Motor neuron (in vitro differentiated cells): ENCODE measurements at places on chromosomes 7 and 10. TPM values are rescaled to one million over a fixed set of nuclear protein-coding genes. Genes with fewer than 3 reads are reported as not detected.

GRCh38 chr7:19377611-19378344 lies 232.6 kb upstream of the FERD3L start:
- peak; percentile 99 for ATAC-seq

The SSC4D gene
- total RNA-seq: 0.82 and 1.5 TPM in 2 replicates

DNA sequence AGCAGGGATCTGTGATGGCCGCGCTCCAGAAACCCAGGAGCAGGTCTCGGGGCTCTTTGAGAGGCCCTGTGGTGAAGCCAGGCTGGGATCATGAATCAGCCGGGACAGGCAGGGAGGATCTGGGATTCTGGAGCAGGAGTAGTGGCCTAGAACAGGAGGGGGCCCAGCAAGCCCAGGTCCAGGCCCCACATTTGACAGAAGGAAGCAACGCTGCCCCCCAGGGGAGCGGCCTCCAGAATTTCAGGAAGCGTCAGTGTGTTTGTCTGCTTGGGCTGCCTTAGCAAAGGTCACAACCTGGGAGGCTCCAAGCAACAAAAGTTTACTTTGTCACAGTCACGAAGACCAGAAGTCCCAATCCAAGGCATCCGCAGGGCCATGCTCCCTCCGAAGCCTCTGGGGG lies 36.8 kb downstream of the CLRN3 start:
- no peak for ATAC-seq

GRCh38 chr7:7829667-7830066 lies 111.3 kb upstream of the RPA3 start:
- ATAC-seq: no peak

GRCh38 chr10:75375838-75376237 lies 25.7 kb downstream of the ZNF503 start:
- no peak for ATAC-seq

DNA sequence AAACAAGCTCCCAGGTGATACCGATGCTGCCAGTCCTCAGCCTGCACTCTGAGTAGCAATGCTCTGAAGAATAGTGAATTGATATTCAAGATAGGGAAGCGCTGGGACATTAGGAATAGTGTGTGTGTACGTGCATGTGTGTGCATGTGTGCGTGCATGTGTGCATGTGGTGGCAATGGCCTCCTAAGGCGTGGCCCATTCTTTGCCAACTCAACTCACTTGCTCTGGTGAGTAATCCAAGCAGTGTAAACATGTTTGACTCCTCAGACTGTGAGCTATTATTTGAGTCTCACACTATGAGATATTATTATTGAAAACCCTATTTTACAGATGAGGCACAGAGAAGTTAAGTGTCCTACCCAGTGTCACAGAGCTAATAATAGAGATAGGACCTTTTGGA lies 186.6 kb downstream of the RAB11FIP2 start:
- ATAC-seq: no peak

DNA sequence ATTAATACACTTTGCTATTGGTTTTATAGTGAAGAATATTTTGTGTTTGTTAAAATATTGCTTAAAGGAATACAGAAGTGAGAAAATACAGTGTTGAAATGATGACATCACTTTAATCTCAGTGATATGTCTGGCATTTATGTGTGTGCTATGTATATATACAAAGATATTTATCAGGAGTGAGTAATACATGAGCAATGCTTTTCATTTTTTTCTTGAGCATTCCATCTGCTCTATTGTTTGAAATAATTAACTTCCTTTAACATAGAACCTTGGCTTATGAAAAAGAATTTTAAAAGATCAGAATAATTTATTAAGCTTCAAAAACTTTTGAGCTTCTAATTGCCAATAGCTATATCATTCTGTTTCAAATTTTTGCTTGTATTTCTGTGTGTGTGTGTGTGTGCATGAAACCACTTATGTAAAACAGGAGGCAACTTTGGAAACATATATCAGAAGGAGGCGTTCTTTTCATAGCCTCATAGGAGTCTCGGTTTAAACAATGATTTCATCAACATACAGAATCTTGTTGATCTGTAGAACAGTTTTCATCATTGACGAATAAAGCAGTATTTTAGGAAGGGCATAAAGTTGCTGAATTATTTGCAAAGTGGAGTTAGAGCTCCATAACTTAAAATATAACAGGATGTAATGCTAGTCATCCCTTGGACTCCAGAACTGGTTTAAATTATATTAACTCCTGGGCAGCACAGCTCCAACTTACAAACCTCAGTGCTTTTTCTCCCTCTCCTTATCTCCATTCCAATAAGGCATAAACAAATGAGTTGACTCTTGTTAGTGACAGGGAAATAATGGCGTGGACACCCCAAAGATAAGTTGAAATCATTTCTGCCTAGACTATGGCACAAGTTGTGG lies 228.4 kb upstream of the DGKB start:
- ATAC-seq: peak; percentile 75
